T-helper 2 cell treated with Interferon-gamma antibody and Interleukin-4, amounts not matched to agents 5 μg/mL and 100 μg/mL, for 36 hours (primary cell): ENCODE measurements at places on chromosomes 12 and 14.

DNA sequence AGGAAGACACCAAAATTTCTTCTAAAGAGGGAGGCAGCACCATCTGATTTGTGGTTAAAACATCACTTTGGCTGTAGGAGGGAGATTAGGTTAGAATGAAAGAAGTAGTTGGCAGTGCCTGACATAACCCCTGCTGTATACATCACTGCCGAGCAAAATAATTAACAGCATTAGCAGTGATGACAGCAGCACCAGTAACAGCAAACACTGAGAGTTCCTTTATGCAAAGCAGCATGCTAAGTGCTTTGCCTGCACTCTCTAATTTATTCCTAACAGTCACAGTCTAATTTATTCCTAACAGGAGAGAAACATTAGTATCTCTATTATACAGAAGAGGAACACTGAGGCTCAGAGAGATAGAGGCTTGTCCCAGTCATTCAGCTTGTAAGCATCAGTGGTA lies 1469.7 kb downstream of the AACS start:
- no peak for DNase-seq

DNA sequence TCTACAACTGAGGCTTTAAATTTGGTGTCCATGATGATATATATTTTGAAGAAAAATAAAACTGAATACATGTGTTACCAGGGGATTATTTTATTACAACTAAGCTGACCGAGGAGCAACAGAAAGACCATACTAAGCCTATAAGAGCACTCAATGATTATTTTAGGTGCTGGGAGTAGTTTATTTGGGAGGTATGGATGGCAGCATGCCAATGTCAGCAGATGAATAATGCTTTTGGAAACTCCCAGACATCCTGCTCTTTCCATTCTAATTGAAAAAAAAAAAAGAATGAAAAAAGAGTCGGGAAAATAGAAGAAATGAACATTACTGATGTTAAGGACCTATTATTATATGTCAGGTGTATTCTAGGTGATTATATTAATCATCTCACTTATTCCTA lies 441.2 kb downstream of the BTG1 start:
- DNase-seq: no peak

- DNase-seq: no peak
These were observed 84.6 kb upstream of the NAV3 start for GRCh38 chr12:77746096-77746495.

DNA sequence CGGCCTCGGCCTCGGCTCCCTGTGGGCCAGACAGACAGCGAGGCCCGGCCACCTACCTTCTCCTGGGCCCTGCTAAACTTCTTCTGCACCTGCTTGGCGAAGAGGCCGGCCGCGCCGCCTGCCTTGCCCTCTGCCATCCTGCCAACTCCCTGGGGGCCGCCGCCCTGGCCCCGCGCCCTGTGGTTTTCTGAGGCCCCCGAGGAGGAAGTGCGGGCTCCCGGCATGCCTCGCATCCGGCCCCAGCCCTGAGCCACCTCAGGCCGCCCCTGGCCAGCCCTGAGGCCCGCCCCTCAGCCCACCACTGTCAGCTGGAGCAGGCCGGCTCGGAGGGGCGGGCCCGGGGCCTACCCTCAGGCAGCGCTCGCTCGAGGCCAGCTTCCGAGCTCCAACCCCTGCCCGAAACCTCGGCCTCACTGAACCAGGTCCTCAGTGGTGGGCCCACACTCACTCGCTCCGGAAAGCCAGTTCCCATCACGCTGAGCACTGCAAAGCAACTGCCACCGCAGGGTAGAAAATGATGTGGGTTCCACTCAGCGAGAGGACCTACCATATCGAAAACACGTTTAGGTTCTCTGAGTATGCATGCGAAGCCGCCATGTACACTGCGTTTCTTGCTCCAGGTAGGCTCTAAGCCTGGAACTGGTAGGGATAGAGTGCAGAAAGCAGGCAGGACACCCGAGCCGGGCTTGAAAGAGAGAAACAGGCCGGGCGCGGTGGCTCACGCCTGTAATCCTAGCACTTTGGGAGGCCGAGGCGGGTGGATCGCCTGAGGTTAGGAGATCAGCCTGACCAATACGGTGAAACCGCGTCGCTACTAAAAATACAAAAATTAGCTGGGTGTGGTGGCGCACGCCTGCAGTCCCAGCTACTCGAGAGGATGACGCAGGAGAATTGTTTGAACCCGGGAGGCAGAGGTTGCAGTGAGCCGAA lies at the start of gene BIN2:
Gene BIN2 (minus strand): TSS at position 209 of the 930 bp plus-strand sequence. CDS start 72 bp downstream, at position 137.
- DNase-seq: peak; percentile 75

DNA sequence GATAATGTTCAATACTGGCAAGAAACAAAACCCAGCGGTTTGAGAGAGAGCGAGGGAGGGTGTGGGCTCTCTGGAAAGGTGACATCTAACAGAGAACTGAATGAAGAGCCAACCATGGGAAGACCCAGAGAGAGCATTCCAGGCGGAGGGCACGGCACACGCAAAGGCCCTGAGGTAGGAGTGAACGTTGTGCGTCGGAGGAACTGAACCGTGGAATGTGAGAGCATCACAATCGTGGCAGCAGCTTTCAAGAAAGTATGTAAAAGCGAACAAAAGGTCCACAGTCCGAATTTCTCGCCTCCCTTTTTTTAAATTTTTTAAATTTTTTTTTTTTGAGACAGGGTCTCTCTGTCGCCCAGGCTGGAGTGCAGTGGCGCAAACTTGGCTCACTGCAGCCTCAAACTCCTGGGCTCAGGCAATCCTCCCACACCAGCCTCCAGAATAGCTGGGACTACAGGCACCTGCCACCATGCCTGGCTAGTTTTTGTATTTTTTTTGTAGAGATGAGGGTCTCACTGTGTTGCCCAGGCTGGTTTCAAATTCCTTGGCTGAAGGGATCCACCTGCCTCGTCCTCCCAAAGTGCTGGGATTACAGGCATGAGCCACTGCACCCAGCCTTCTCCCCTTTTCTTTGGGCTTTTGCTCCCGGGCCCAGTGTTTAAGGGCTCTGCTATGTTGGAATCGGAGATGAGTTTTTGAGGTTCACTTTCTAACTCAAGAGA lies 15.3 kb upstream of the SCARB1 start:
- DNase-seq: no peak

DNA sequence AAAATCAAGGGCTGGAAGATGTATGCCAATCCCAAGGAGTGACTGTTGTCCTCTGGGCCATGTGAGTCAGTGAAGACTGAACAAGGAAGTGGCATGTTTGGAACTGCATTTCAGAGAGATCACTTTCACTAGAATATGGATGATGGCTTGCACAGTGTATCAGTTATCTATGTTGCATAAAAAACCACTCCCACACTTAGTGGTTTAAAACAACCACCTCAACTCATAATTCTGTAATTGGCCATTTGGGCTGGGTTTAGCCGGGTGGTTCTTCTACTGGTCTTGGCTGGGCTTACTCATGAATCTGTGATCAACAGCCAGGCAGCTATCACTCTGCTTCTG lies 15.4 kb downstream of the BDKRB1 start:
- DNase-seq: no peak

DNA sequence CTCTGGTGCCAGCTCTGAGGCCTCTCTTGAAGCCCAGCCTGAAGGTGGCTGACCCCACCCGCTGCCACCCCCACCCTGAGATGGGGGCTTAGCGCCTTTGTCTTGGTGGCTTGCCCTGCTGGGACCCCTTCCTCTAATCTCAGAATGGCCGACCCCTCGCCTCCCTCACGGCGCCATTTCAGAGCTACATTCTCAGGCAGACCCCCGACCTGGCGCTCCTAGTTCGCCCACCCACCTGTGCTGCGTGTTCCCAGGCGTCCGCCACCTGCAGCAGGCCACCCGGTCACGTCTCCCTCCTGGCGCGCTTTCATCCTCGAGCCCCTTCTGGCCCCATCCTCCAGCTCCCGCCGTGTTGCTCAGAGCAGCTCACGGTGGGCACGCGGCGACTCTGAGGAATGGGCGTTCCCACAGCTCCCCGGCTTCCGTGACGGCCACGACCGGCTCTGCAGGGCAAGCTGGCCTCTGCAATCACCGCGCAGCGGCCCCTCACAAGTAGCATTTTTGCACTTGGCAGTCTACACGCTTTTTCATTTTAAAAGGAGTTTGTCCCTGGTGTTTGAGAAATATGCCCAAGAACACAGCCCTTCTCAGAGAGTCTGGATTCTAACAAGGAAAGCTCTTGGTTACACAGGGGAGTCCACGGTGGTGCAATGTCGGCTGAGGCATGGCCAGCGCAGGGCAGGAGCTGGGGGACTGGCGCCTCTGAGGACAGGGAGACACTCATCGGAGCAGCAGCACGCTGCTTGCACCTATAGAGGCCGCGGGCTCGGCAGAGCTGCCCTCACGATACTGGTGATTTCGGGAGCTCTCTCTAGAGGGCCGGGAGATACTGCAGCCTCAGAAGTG lies 105.7 kb upstream of the C14orf180 start:
- DNase-seq: no peak

GRCh38 chr12:121400332-121401139 lies 618 bp downstream of the RNF34 start:
- peak; percentile 71 for DNase-seq

DNA sequence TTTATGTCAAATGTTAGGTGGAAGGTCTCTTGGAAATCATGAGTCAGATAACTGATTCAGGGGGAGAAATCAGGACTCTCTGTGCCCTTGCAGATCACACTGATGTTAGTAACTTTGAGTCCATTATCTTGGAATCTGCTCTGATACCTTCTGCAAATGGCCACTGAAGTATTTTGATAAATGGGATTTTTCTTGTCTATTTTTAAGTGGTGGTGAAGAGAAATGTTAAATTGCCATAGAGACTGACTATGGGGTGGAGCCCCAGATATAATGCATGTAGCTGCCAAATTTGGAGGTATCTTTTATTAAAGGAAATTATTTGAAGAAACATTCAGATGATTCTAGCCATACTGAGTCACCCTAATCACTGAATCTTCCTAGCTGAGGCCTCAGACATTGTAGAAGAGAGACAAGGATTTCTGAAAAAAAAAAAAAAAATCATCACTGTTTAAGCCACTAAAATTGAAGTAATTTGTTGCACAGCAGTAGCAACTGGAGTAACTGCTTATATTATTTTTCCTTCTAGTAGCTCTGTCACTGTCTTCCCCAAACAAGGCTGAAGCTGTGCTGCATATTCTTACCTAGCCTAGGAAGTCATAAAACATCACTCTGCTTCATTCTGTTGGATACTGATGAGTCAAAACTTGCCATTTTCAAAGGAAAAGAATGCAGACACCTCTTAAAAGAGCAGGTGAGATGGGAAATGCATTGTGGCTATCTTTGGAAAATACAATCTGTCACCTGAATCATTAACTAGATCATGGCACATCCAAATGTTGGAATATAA lies 36.0 kb upstream of the CLEC14A start:
- no peak for DNase-seq

DNA sequence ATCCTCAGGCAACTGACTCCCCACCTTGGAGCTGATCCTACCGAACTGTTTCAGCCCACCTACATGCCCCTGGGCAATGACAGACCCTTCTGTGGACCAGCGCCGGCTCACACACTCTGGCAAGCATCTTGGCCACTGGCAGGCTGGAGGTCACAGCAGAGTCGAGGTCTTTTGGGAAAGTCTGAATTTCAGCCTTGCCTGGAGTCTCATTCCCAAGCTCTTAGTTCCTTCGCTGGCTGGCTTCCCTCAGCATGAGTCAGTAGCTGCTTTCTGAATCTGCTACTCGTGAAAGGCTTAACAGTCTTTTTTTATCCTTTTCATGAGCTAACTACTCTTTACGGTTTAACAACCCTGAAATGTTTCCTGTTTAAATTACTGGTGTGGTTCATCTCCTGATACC lies 44.5 kb downstream of the ASCL4 start:
- no peak for DNase-seq

GRCh38 chr12:118618695-118619094 lies 242.3 kb downstream of the SUDS3 start:
- no peak for DNase-seq
